ENCODE measurements at places on chromosomes 11 and 22.

DNA sequence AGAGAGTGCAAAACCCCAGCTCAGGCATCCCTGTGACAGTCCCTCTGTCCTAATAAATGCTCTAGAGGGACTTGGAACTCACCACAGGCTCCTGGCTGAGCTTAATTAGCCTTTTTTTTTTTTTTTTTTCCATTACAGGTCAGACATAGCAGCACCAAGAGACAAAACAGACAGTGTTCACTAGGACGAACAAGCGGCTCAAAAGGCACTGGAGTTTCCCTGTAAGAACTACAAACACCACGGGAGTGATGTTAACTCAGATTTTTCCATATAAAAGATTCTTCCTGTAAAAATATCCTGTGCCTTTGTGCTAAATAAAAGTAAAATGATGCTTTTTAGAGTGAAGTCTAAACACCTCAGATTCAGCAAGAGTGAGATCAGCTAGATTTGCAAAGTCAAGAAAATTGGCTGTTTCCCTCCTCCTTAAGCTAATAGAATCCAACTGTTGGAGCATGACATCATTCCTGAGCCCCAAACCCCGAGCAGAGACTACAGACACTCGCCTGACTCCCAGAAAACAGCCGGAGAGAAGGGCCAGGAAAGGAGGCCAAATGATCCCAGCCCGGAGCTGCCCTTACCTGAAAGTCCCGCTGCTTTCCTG is 101.0 kb upstream of the AKIP1 start:
- DNase-seq, result peak; percentile 70

DNA sequence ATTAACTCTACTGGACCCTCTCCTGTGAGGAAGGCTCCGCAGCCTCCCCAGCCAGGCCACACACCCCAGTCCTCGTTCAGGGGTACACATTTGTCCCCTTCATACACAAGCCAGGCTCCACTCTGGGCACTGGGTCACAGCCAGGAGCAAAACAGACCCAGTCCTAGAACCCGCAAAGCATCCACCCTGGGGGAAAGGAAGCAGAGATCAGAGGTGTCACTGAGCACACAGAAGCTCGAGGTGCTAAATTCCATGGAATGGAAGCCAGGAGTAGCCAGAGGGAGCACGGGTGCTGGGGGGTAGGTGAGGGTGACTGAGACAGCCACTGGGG is 43.6 kb upstream of the TH start:
- no peak for DNase-seq

DNA sequence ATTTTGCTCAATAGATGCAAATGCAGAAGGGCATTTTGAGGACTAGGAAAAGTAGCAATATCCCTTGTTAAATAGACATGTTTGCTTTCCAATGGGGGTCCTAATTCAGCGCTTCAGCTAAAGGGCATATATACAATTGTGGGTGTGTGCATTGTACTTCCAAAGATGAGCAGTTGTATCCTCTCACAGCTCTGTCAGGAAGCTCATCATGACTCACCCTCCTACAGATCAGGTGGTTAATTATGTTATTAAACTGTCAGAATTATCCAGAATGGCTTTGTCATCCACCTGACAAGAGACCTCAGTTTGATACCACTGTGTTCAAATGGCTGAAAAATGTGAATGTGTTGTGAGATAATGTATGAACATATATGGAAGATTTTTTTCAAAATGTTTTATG is 252.2 kb upstream of the MTNR1B start:
- no peak for DNase-seq

GRCh38 chr11:17927681-17928343 is 85.0 kb downstream of the SERGEF start:
- no peak for DNase-seq

DNA sequence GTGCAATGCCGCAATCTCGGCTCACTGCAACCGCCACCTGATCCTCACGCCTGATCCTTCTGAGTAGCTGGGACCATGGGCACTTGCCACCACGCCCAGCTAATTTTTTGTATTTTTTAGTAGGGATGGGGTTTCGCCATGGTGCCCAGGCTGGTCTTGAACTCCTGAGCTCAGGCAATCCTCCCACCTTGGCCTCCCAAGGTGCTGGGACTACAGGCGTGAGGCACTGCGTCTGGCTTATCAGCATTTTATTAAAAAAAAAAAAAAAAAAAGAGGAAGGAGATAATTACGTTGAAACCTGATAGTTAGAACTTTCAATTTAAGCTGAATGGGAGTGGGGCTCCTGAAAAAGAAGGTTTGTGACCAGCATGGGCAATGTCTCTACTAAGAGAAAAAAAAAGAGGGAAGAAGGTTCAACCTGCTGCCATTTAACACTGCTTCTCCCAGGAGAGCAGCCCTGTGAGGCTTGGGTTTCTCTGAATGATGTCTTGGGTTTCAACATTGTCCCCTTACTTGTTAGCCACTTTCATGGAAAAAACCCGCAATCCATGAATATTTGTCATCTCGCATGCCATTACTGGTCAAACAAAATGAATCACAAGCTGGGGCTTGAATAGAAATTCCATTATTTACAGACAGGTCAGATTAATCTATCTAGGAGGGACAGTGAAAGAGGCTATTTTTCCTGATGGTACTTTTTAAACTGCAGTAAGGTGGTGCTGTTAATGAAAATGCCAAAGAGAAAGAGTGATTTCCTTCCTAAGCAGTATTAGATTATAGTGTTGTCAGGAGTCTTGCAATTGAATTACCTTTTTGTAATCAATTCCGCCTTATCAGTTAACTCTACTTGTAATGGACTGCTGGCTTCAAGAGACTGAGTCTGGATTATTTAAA is 72.5 kb downstream of the PACS1 start:
- no peak for DNase-seq
